ENCODE measurements at places on chromosomes 2 and 18.
A peak's percentile ranks its signal among the peaks of the same experiment; 100 is the strongest.

- no peak for DNase-seq
Observed at GRCh38 chr2:145284551-145284950, 764.6 kb upstream of the ZEB2 start.

GRCh38 chr2:41319437-41319836, 728.4 kb upstream of the PKDCC start:
- DNase-seq: no peak

DNA sequence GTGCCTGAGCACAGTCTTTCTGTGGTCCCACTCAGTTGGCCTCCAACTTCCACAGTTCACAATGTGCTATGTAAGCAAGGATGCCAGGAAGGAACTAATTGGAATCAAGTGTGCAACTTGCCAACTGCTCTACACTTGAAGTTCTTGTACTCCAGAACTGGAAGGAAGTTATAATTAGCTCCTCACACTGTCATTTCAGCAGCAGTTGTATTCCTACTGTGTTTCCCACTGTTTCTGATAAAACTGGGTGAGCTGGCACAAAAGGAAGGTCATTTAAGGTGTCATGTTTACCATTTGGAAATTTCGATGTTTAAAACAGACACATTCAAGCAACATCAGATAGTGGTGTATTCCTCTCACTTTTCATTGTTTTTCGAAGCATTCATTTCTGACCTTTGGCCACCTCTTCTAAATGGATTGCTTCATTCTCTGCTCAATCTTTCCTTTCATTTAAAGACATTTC, 84.2 kb downstream of the ANTXR1 start:
- DNase-seq: no peak

- DNase-seq: no peak
Observed at GRCh38 chr2:25082002-25082622, 40.2 kb downstream of the EFR3B start.

GRCh38 chr18:53952700-53953099, 271.8 kb downstream of the MBD2 start:
- DNase-seq: no peak

- DNase-seq: no peak
Observed at GRCh38 chr2:233411162-233411561, 56.9 kb downstream of the DGKD start.

DNA sequence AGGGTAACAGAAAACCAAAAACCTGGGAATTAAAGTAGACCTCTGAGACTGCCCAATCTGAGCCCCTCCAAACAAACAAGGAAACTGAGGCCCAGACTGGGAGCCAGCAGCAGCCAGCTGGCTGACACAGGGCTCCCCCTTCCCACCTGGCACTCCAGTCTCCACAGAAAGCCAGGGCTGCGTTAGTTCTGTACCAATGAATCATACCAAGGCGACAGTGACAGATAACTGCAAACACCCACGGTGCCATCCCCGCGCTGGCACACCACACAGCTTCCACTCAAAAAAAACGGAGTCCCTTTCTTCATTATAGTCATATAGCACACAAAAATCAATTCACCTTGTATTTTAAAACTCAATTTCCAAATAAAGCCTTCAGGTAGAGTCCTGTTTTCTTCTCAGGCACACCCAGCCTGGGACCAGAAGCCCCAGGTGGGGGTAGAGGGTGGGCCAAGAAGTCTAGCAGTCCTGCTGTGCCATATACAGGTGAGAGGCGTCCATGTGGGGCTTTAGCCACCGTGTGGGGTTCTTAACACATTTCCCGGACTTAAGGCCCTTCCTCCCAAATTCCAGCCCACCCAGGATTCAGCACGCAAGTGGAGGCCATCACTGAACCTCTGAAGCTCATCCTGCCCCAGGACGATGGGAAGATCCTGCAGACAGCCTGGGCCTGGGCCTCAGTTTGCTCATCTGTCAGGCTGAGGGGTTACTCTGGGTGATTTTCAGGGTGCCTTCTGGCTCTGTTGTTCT, 1.2 kb downstream of the PER2 start:
- peak; percentile 23 for DNase-seq

GRCh38 chr2:96024336-96025193, 10.2 kb downstream of the GPAT2 start:
- DNase-seq: no peak

- no peak for DNase-seq
Observed at GRCh38 chr2:236702657-236703372, 133.2 kb downstream of the ACKR3 start.

DNA sequence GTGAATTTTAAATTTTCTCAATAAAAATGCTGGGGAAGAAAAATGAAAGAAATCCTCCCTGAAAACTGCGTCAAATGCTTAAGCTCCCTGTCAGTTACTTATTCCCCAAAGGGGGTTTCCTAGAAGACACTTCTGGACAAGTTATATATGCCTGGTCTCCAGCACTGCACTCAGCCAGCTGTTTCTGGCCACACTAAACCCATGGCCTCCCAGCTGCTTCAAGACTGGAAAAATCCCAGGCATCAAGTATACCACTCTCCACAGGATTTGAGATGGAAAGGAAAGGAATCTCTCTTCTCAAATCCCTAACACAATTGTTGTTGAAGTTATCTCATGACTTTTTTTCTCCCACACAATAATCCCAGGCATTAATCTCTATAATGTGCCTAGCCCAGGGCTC, 245.7 kb downstream of the NBAS start:
- DNase-seq: no peak

DNA sequence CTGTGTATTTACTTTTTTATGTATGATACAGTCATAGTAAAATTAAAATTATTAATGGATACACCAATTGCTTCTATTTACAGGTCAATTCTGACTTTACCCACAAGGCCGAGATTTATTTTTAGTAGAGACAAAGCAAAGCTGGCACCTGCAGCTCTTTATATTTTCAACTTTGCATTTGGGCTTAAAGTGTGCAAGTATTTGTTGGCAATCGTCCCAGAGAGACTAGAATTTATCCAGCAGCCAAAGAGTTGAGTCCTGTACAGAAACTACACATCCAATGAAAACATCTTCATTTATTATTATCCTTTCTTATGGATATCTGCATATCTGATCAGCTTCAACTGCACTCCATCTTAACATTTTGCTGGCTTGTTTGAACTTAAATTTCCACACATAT, 485.6 kb downstream of the SOX11 start:
- DNase-seq: no peak

- DNase-seq: no peak
Observed at GRCh38 chr18:78793313-78794070, 186.1 kb upstream of the SALL3 start.

DNA sequence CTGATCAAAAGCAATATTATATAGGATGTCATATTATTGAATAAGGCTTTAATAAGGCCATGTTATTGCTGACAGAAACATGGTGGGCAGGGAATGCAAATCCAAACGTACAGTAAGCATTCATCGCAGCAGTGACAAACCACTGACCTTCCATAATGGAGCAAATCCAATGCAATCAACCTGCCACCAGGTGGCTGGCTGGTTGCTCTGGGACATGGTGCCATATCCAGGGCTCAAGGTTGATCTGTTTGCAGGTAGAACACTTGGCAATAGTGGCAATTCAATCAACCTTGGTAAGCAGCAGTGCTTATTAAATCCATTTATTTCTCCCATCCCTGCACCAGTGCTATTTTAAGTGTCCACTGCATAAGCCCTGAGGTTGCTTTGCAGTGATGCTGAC, 75.4 kb downstream of the CERKL start:
- DNase-seq: no peak

GRCh38 chr2:6186332-6187151, 494.4 kb downstream of the SOX11 start:
- no peak for DNase-seq

DNA sequence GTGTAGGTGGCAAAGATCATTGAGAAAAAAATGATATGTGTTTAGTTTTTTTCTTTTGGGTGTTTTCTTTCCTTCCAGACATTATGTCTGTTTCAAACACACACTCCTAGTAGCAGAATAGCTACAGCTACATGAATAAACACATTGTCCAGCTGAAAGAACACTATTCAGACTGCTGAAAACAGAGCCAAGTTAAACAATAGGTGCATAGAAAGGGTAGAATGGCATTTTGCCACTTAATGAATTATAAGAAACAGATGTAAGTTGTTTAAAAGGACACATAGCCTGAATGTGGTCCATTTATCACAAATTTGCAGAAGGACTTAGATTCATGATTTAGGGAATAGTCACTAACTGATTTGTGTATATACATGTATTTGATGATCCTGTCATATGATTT, 20.1 kb downstream of the CTLA4 start:
- DNase-seq: no peak

- DNase-seq: no peak
Observed at GRCh38 chr2:54000524-54000923, 29.7 kb upstream of the PSME4 start.

GRCh38 chr2:232873292-232873908, 3.3 kb downstream of the SNORC start:
- no peak for DNase-seq

DNA sequence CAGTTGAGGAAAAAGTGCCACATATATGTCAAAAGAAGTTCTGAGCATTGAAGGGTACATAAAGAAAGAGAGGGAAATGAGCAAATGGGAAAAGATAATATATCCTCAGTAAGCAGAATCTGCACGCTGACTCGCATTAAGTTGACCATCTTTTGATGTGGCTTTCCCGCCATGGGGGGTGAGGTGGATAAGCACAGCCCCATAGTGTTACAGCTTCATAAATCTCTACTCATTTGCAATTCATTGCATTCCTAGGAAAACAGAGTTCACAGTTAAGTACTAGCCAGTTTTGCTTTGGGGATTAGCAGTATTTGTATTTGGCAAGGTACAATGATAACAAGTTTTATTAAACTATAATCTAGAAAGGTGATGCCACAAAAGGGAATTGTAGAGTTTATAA, 814.2 kb downstream of the LRP1B start:
- DNase-seq: no peak

- DNase-seq: no peak
Observed at GRCh38 chr2:216399621-216400020, 12.7 kb upstream of the SMARCAL1 start.

GRCh38 chr2:20361893-20362292, 11.2 kb upstream of the PUM2 start:
- no peak for DNase-seq

- DNase-seq: no peak
Observed at GRCh38 chr2:34806891-34807290, 1207.8 kb upstream of the FAM98A start.

DNA sequence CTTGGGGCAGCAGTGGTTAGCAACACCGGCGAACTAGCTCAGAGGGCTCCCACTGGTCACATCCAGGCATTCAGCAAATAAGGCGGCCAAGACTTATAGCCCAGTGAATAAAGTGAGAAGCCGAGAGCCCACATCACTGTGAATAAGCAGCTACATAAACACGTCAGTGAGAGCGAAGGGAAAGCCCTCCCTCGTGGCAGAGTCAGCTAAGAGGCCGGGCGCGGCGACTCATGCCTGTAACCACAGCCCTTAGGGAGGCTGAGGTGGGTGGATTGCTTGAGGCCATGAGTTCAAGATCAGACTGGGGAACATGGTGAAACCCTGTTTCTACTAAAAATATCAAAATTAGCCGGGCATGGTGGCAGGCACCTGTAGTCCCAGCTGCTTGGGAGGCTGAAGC, 5.2 kb downstream of the D2HGDH start:
- DNase-seq: peak; percentile 75

DNA sequence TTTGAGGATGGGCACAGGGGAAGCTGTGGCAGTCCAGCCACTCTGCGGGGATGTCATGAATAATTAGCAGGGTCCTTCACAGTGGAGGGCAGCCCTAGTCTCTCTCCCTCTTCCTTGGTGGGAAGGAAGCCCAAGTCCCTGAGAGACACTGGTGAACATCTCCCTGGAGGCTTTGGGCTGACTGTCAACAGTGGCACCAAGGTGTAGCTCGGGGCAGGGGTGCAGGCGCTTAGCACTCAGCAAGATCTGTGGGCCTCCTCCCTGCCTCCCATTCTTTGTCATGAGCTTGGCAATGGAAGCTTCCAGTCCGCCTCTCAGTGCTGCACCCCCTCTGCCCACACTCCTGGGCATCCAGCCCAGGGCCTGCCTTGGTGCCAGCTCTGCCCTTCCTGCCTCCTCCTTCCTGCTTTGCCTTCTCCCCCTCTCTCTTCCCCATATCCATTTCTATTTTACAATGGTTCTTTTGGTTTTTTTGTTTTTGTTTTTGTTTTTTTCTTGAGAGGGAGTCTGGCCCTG, 59.4 kb downstream of the STEAP3 start:
- DNase-seq: no peak

- DNase-seq: no peak
Observed at GRCh38 chr2:13005761-13006335, 289.1 kb downstream of the TRIB2 start.

GRCh38 chr2:126657148-126657635, 1.2 kb downstream of the GYPC start:
- DNase-seq: no peak

- DNase-seq: no peak
Observed at GRCh38 chr2:121155502-121156056, 129.4 kb downstream of the TFCP2L1 start.

GRCh38 chr2:126655500-126656430, at the start of gene GYPC:
TSS of gene GYPC (plus strand) at chr2:126656158. CDS start at chr2:126656264, 106 bp downstream.
- no peak for DNase-seq

DNA sequence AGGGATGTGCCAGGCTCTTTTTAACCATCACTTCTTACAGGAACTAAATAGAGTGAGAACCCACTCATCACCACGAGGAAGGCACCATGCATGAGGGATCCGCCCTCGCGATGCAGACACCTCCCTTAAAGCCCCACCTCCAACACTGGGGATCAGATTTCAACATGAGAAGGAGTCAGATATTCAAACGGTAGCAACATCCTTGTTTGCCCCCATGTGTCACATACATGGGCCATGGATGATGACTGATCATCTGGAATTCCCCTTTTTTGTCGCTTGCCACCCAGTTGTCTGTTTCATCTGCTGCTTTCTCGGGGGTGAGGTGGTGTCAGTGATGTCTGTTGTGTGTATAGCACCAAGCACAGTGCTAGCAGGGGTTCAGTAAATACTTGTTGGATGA, 57.9 kb downstream of the NCK2 start:
- DNase-seq: peak; percentile 64

DNA sequence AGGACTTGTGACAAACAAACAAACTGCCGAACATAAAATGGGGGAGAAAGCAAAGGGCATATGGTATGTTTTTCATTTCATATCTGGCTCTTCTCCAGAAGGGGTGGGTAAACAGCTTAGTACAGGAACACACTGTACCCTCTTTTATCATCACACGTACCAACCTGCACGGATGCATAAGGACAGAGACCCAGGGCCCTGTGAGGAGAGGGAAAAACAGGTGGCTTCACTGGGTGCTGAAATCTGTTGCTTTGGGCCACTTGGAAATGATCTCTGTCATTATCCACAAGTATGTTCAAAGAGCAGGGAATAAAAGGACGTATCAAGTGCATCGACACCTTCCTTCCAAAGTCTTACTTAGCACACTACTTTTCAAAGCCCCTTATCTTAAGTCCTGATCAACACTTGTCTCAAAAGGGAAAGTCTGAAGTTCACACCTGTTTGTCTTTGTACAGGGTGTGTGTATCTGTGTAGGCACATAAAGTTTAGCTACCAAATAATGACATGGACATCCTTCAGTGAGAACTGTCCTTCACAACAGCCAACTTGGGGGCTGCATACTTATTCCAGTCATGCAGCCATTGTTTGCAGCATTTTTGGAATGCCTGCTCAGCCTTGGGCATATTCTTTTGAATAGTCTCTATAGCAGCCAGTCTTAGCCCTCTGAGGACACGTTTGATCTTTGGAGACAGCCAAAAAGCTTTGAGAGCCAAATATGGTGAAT, 60.6 kb downstream of the IRS1 start:
- no peak for DNase-seq
